ENCODE measurements at places on chromosomes 1 and 21.

DNA sequence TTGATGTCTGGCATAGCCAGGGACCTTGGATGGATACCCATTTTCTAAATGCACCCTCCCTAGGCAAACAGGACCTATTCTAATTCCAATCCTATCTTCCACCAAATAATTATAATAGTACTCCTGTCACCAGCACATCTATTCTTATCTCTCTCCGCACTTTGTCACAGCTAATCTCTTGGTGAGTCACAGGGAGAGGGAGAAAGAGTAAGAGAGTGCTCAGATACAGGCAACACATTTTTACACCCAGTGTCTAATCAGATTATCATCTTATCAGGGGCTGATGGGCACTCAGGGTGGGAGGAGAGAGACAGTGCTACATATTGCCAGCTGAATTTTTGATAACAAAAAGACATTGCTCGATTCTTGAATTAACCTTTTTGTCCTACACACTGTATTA is 275.0 kb upstream of the BEND5 start:
- no peak for DNase-seq

DNA sequence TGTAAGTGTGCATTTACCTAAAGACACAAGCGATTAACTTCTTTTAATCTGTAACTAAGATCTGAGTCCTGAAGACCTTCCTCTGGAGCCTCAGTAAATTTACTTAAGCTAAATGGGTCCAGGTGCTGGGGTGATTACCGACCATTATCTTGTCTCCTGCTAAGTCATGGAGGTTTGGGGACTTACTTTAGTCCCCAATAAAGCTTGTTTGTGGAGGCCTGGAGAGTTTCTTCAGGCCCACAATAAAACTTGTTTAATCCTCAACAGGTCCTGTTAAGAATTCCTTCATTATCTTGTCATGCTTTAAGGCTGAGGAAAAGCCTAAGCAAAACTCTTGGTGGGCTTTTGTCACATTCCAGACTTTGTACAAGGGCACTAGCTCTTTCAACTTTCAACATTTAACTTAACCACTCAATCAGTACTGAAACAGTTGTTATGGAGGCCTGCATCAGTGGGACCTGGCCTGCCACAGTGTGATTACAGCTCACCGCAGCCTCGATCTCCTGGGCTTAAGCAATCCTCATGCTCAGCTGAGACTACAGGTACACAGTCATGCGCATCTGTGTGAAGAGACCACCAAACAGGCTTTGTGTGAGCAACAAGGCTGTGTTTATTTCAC is 84.0 kb downstream of the FMO4 start:
- no peak for DNase-seq

GRCh38 chr1:196056966-196057365 is 551.3 kb downstream of the KCNT2 start:
- DNase-seq, result no peak

GRCh38 chr1:77929806-77930205 is 41.4 kb downstream of the NEXN start:
- no peak for DNase-seq

DNA sequence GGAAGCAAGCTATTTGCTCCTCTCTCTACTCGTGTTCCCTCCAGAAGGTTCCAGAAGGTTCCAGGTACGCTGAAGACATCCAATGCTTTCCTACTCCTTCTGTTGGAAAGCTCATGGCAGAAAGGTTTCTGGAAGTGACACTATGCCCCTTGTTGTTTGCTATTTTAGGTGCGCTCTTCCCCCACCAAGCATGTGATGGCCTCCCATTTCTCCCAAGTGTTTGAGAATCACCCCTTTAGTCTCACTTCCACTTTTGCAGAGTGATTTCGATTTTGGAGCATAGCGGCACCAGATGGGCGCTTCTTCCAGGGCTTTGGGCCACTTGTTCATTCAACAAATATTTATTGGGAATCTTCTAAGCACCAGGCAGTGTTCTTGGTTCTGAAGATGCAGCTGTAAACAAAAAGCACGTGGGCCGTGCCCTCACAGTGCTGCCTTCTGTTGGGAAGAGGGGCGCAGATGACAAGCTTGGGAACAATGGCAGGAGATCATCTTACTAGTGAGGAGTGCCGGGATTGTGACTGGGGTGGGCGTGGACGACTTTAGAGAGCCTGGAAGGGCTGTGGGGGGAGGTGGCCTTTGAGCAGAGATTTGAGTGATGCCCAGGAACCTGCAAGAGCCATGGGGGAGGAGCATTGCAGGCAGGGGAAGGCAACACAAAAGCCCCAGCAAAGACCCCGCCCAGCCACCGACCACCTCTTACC is 43.0 kb upstream of the TARDBP start:
- peak; percentile 79 for DNase-seq

DNA sequence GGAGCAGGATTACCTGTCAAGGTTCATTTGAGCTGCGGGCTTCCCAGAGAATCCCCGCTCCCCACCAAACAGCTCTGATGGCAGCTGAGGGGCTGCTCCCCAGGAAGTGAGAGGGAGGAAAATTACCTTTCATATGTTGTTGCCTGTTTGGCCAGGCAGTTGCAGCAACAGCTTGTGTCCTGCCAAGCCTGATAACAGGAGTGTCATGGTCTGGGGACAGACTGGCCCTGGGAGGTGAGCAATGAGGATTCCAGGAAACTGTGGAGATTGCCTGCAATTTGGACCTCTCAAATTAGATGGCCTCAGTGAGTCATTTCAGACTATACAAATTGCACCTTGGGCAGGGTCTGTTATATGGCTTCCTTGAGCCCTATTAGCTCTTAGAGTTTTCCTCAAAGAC is 189.3 kb downstream of the PTPRU start:
- DNase-seq, result no peak

- no peak for DNase-seq
These were observed 197.3 kb upstream of the SGIP1 start for GRCh38 chr1:66336641-66336990.

DNA sequence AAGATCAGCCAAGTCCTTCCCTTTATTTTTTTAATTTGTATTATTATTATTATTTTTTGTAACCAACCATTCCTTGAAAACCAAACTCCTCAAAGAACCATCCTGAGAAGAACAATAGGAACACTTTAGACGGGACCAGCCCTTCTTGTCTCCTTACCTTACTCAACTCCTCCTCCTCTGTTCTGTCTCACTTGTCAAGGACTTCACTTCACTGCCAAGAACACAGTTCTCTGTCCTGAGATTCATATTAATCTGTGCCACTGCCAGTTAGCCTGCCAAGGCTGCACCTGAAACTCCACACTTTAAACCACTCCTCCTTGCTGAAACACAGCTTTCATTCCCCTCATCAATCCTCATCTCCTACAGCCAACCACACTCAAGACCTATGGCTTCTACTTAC is 73.8 kb upstream of the ATP1A1 start:
- no peak for DNase-seq

GRCh38 chr1:12088607-12089006 is 25.5 kb downstream of the TNFRSF8 start:
- DNase-seq, result no peak

DNA sequence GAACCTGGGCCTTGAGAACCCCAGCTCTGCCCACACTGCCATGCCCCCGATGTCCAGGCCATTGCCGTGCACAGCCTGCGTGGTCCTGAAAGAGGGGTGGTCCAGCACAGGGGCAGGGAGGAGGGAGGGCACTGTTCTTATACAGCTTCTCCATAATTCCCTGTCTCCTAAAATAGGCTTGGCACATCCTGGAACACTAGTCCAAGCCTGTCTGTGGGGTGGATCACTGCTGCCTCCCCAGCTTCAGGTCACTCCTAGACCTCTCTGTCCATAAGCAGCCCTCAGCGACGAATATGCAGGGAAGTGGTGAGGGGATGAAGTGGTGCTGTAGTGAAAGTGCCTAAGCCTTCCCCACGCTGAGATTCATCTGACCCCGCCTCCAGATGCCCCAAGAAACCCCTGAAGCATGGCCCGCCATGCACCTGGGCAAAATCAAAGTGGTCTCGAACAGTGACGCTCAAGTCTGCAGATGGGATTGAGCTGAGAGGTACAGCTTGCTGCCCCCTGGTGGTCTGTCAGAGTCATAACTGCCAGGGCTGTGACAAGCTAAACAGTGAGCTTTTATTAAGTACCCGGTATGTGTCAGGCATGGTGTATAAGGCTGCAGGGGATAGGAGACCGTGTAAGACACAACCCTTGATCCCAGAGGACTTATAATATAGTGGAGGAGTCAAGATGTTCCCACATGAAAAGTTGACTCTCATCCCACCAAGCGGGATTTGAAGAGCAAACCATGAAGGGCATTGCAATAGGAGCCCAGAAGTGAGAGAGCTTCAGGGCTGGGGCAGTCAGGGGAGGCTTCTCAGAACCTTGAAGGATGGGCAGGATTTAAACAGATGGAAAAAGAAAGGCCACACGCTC is 66.6 kb downstream of the FAM163A start:
- peak; percentile 26 for DNase-seq

GRCh38 chr1:71861022-71861421 is 421.3 kb downstream of the NEGR1 start:
- no peak for DNase-seq

DNA sequence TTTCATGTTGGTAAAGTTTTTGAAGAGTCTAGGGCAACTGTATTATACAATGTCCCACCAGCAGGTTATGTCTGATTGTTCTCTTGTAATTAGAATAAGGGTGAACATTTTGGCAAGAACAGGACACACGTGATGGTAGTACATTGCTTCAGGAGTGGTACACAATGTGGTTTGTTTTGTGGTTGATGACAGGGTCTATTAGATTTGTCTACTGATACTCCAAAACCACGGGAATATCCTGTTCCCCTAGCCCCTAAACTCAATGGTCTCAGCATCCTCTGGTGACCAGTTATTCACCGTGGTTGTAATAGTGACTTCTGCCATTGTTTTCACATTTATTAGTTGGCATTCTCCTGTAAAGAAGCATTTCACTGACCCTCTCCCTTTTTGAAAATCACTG is 22.1 kb upstream of the ACTA1 start:
- no peak for DNase-seq

DNA sequence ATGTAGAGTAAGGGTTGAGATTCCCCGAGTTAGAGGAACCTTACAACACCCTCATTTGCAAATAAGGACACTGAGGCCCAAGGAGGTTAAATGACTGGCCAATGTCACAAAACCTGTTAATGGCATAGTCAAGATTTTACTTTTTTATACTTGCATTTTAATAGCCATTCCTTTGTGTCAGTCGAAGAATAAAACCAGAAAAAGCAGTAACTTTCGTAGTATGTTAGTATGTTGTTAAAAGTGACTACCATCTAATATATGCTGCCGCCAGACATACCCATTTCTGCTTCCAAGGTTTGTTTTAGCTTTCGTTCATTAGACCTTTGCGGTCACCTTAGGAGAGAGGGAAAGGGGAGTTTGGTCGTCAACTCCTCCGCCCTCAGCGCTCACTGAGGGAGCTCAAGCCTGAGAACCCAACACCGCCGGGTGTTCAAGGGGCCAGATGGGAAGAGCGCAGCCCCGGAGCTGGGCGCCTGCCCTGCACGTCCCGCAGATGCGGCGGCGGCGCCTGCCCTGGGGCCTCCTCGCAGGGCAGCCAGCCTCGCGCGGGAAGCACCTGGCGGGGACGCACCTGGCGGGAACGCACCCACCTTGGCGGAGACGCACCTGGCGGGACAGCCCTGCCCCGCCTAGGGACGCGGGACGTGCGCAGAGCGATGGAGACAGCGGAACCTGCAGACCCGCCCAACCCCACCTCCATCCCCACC is 466 bp downstream of the VPS26C start:
- peak; percentile 89 for DNase-seq

GRCh38 chr21:33661146-33661545 is 18.8 kb downstream of the ITSN1 start:
- no peak for DNase-seq

DNA sequence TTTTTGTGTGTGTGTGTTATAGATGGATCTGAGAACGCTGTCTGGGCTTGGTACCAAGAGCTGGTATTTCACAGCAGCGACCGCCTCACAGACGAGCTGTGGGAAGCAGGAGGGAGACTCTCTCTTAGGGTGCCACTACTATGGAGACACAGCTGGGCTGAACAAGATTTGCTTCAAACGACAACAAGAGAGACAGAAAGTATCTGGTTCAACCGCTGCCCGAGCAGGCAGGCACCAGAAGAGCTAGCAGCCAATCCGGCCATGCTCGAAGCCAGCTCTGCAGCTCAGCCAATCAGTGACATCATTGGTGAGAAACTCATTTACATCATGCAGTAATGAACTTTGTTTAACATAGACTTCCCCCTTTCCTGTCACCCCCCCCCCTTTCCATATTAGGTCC is 341.3 kb downstream of the USP25 start:
- DNase-seq, result peak; percentile 11

GRCh38 chr1:165225062-165225461 is 131.5 kb downstream of the LMX1A start:
- no peak for DNase-seq

DNA sequence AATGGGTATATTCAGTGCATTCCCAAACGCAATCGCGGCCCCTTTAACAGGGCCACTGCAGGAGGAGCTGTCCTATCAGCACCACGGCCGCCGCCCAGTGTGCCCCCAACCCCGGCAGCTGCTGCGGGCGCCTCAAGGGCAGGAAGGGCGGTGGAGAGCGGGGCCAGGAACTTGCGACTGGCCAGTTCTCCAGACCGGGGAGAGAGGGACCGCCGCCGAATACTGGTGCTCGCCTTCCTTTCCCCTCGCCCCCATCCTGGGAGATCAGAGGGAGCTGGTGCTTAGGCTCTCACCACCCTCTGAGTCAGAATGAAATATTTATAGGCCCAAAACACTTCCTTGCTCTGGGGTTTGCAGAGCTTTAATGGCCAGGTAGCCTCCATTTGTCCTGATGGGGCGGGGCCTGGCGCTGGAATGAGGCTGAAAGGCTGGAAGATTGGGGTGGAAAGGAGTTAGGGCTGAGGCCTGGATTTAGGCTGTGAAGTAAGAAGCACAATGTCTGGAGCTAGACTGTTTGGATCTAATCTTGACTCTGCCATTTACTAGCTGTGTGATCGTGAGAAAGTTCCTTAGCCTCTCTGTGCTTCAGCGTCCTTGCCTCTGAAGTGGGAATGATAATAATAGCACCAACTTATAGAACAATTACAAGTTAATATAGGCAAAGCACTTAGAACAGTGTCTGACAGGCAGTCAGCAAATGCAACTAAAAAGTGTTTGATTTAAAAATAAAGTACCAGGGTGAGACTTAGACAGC is 75.5 kb downstream of the NAV1 start:
- no peak for DNase-seq

- DNase-seq, result no peak
These were observed 96.5 kb downstream of the GREM2 start for GRCh38 chr1:240515505-240515904.
